ENCODE measurements at places on chromosomes 12 and 14. TPM values are rescaled to one million over a fixed set of nuclear protein-coding genes. Genes with fewer than 3 reads are reported as not detected.
A peak's percentile ranks its signal among the peaks of the same experiment; 100 is the strongest.

- peaks cover 98% of the 10 kb centered on the region for H3K36me3 ChIP-seq
- H3K27ac ChIP-seq, result peak overlapping the region; percentile 54
- peak; percentile 56 for DNase-seq
- no peaks in the 10 kb centered on the region for H3K27me3 ChIP-seq
- H3K4me1 ChIP-seq, result peaks cover 9% of the 10 kb centered on the region
Observed at GRCh38 chr12:131912518-131913274, 16.4 kb upstream of the PUS1 start.

DNA sequence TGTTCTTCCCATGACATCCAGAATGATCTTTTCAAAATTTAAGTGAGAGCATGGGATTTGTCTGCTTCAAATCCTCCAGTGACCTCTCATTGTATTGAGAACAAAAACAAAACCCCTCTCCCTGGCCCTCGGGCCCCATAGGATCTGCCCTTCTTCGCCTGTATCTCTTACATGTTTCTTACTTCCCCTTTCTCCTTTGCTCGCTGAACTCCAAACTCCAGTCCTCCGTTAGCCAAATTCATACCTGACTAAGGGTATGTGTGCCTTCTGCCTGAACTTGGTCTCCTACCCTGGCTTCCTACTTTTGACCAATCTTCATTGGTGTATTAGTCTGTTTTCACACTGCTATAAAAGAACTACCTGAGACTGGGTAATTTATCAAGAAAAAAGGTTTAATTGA lies 13.2 kb upstream of the TSPAN11 start:
- no peak overlapping the region for H3K27ac ChIP-seq
- no peaks in the 10 kb centered on the region for H3K4me1 ChIP-seq
- H3K36me3 ChIP-seq, result no peaks in the 10 kb centered on the region
- no peak for DNase-seq

- H3K4me1 ChIP-seq, result peaks cover 12% of the 10 kb centered on the region
- DNase-seq, result no peak
- H3K27ac ChIP-seq, result no peak overlapping the region
Observed at GRCh38 chr14:96589577-96589976, 87.4 kb downstream of the PAPOLA start.

GRCh38 chr12:89706986-89707702 lies 1.5 kb downstream of the ATP2B1 start:
- H3K27me3 ChIP-seq, result no peaks in the 10 kb centered on the region
- H3K4me3 ChIP-seq, result peak overlapping the region; percentile 89
- H3K27ac ChIP-seq, result peak overlapping the region; percentile 95
- no peaks in the 10 kb centered on the region for H3K36me3 ChIP-seq
- no peak for DNase-seq

POTEM gene
- total RNA-seq, result not detected

NID2 gene
- total RNA-seq, result 31.9 TPM

DAO gene
- total RNA-seq, result not detected

Measured in stomach (tissue), 19 donors.